ENCODE measurements at places on chromosomes 12 and 14.

GRCh38 chr14:94541234-94541975 is 19.8 kb upstream of the SERPINA4 start:
- no peak for ATAC-seq

DNA sequence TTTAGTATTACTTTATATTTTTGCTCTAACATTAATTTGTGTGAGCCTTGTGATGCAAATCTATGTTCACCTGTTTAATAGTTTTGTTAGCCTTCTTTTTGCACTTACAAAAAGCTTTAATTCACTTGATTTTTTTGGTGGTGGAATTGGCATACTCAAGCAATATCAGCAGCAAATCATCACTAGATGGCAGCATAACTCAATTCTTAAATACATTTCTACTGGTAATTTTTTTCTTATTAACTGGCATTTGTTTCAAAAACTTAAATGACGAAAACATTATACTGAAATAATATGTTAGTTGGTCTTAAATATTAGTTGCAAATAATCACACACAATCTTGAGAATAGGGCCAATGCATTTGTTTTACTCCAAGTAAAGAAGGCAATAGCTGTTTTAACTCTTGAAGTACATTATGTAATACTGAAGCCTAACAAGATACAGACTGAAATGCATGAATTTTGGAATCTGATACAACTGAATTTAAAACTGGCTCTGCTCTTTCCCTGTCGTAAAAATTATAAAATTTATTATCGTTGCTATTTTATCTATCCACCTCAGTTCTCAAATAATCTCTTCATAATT is 151.5 kb downstream of the ATXN7L3B start:
- ATAC-seq, result no peak

- no peak for ATAC-seq
These were observed 194.8 kb upstream of the SEL1L start for GRCh38 chr14:81728447-81728846.

DNA sequence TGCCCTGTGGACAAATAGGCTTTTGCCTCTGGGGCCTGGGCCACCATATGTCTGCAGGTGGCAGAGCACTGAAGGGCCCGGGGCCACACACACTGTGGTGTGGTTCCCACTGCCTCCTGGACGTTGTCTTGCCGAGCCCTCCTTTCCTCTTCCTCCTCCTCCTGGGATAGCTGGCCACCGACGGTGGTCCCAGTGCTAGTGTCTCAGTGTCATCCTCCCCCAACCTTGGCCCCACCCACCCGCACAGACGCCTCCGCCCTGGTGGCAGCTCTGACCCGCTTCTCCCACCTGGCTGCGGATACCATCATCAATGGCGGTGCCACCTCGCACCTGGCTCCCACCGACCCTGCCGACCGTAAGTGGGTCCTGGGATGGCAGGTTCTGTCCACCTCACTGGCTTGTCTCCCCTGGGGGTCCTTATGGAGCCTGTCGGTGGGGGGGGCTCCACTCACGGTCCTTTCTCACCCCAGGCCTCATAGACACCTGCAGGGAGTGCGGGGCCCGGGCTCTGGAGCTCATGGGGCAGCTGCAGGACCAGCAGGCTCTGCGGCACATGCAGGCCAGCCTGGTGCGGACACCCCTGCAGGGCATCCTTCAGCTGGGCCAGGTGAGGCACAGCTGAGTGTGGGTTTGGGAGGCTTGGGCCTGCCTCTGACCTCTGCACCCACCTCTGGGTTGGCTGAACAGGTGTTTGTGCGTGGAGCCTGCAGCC is 23.5 kb downstream of the HIP1R start:
- ATAC-seq, result no peak

DNA sequence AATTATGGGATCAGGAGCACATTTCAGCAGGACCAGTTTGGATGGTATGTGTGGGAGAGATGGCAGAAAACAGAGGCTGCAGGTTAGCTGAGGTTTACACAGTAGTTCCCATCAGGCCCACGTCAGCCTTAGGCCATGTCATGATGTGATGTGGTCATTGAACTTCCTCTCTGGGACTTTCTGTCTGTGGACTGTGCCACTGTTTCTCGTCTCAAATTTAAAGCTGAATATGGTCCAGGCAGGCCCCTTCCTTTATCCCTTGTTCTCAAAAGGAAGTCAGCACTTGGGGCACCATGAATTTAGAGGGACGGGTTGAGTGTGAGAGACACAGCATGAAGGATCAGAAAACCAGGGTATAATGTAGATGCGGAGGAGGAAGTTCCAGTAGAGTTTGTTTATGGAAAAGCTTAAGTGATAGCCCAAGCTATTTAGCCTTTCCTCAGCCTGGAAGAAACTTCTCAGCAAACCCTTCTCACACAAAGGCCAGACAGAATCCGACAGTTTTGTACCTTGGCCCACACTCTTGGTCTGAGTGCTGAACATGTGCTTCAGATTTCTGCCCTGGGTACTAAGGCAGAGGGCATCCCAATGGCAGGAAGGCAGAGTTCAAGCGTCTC is 3.6 kb upstream of the IGFBP6 start:
- no peak for ATAC-seq

DNA sequence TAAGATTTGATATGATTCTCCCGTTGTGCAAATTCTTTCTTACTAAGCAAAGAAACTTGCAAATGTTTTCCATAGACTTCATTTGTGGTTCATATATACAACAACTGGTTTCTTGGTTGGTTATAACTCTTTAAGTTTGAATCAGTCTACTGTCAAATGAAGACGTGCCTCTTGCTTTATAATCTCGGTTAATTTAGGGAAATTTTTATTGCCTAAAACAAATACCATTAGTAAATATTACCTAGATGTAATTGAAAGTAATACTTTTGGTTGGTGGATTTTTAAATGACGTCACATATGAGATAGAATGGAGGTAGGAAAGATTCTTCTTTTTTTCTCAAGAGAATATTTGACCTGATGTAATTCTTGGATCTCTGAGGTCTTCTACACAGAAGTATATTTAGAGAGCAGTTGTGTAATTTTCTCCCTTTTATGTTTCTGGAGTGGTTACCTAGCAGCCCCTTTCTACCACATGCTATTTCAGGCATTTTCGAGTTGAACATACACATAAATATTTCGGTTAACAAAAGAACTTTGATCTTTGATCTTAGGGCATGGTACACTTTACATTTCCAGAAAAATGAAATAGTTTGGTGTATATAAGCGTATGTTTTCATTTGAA is 1.7 kb downstream of the ATF7IP start:
- ATAC-seq, result peak; percentile 62

DNA sequence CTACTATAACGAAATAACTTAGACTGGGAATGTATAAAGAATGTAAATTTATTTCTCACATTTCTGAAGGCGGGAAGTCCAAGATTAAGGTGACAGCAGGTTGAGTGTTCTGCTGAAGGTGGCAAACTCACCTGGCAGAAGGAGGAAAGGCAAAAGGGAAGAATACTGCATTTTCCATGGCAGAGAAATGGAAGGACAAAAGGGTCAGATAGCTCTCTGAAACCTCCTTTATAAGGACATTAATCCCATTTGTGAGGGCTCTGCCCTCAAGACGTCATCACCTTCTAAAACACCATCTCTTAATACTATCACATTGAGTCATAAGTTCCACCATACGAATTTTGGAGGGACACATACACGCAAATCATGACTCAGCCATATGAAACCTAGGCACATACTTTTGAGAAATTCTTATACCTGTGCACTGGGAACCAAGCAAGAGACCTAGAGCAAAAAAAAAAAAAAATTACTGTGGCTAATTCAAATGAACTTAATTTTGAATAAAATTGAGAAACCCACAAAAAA is 1669.3 kb upstream of the FLRT2 start:
- no peak for ATAC-seq

- peak; percentile 69 for ATAC-seq
These were observed 66.7 kb downstream of the CCDC88C start for GRCh38 chr14:91350813-91351511.

GRCh38 chr14:22500954-22501726 is 87.9 kb downstream of the DAD1 start:
- ATAC-seq, result peak; percentile 51

DNA sequence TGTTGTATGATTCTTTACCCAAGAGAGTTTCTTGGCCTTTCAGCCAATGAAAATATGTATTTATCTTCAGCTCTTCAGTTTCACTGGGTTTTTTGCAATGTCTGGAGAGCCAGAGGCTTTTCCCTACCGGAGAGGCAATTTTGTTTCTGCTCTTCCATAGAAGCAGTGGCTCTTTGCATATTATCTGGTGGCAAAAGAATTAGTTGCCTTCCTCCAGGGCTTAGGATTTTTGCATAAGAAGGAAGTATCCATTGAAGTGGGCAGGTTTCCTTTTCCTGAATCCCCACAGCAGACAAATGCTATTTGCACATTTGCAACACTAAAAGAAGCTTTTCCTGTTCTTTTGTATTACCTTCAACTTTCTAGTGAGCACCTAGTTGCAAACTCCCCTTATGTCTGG is 75.2 kb downstream of the NTS start:
- no peak for ATAC-seq

- peak; percentile 29 for ATAC-seq
These were observed 218.8 kb upstream of the BMP4 start for GRCh38 chr14:54175298-54175942.

All from activated T-helper 17 cell treated with anti-CD3 and anti-CD28 coated beads, Interleukin-2, amount 50 U/mL, for 72 hours (primary cell).